ENCODE measurements at places on chromosomes 3 and 15. TPM values are rescaled to one million over a fixed set of nuclear protein-coding genes. Genes with fewer than 3 reads are reported as not detected.

DNA sequence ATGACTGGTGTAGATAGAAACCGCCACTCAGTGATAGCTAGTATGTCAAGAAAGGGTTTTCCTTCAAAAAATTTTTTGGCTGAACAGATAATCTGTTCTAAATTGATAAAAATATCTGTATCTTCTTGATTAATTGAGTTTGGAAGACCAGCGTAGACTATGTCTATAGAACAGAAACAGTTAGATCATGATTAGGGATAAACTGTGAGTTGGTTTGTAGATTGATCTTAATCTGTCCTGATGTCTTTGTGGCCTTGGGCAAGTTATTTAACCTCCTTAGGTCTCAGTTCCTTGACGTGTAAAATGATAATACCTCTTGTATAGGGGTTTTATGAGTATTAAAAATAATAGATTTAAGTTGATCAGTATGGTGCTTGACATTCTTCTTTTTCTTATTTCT, 4.7 kb downstream of the NFKBIZ start:
- H3K27me3 ChIP-seq: no peaks in the 10 kb centered on the region
- H3K4me1 ChIP-seq: peaks cover 11% of the 10 kb centered on the region
- no peak overlapping the region for H3K27ac ChIP-seq
- no peak overlapping the region for H3K4me3 ChIP-seq
- H3K36me3 ChIP-seq: peaks cover 38% of the 10 kb centered on the region

- H3K36me3 ChIP-seq: no peaks in the 10 kb centered on the region
- DNase-seq: no peak
- no peak overlapping the region for H3K4me3 ChIP-seq
- H3K27me3 ChIP-seq: no peaks in the 10 kb centered on the region
- H3K27ac ChIP-seq: no peak overlapping the region
- H3K4me1 ChIP-seq: no peaks in the 10 kb centered on the region
Observed at GRCh38 chr15:57033715-57034439, 115.4 kb downstream of the TCF12 start.

Gene MLF1
- polyA plus RNA-seq: 4.1 TPM

Gene CCDC54
- not detected for polyA plus RNA-seq
